NCI-H1092 (cell line): ENCODE measurements at places on chromosomes 5 and 9.

GRCh38 chr9:14692470-14693250 is 572 bp downstream of the ZDHHC21 start:
- peak; percentile 28 for DNase-seq

- DNase-seq: no peak
Observed at GRCh38 chr9:129876815-129877214, 41.6 kb downstream of the USP20 start.

DNA sequence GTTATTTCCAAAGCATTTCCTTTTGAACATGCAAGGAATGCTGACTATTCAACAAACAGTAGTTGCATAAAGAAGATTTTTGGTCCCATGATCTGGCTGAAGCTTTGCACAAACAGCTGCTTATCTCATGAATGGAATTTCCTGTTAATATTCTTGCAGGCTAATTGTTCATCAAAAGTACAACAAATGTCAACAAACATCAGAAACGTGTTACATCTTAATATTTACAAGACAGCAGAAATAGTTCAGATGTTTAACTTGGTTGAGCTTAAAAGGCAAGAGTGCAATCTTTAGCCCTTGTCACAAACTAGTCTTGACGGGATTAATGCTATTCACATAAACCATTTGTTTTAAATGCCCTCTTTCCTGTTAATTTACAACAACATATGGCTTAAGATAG is 47.9 kb upstream of the BASP1 start:
- no peak for DNase-seq

DNA sequence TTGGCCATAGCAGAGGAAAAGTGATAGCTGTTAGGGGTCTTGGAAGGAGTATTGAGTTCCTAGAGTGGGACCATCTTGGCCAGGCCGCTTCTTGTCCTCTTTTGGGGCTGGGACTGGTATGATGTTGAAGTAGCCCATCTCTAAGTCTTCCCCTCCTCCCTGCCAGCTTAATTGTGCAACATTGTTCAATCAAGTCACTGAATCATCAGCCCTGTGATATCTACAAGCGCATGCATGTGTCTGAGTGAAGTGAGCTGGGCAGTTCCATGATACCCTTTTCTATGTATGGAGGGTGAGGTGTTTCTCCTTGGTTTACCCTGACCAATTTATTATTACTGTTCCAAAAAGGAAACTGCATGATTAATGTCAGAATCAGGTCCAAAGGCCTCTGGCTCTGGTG is 112.2 kb downstream of the C9orf152 start:
- no peak for DNase-seq

- peak; percentile 81 for DNase-seq
Observed at GRCh38 chr9:16213781-16214515, 656.5 kb downstream of the BNC2 start.

- no peak for DNase-seq
Observed at GRCh38 chr5:179900711-179901110, 7.0 kb downstream of the TBC1D9B start.

GRCh38 chr9:123318961-123319421 is 37.0 kb upstream of the CRB2 start:
- no peak for DNase-seq

GRCh38 chr5:140239939-140240700 is 62.8 kb downstream of the PFDN1 start:
- DNase-seq: peak; percentile 22

GRCh38 chr9:96217294-96217707 is 84.7 kb downstream of the HSD17B3 start:
- no peak for DNase-seq

DNA sequence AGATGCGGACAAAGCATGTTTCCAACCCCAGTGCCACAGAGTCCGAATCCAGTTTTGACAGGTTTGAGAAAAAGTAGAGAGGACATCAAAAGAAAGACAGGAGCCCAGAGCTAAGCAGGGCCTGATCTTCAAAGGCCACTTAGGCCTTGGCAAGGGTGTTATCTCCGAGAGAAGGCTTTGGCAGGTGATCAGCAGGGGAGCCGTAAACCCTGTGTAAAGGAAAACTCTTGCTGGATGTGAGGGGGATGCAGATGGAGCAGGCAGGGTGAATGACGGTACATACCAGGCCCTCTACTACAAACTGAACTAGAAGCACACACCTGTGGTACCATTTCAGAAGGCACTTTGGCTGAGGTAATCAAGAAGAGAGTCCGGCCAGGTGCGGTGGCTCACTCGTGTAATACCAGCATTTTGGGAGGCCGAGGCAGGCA is 1.4 kb upstream of the HNRNPH1 start:
- no peak for DNase-seq

GRCh38 chr5:54523534-54523933 is 6.0 kb downstream of the SNX18 start:
- no peak for DNase-seq
